ENCODE measurements at places on chromosomes 1 and 21. TPM values are rescaled to one million over a fixed set of nuclear protein-coding genes. Genes with fewer than 3 reads are reported as not detected.

DNA sequence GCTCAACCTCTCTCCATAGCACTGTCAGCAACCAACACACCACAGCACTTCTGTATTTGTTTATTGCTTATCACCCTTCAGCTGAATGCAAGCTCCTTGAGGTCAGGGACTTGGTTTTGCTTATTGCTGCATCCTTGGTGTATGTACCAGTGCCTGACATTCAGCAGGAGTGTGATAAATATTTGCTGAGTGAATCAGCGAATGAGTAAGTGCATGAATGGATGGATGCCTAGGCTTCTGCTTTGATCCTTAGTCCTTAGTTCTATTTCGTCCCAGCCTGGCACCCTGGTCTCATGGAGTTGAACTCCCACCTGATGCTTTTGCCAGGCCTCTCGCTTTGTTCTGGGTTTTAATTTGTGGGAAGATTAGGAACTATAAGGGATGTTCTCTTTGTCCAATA is 88.2 kb downstream of the ZSCAN20 start:
- H3K4me3 ChIP-seq, result no peak overlapping the region
- H3K4me1 ChIP-seq, result no peaks in the 10 kb centered on the region
- no peak overlapping the region for H3K27ac ChIP-seq
- no peaks in the 10 kb centered on the region for H3K36me3 ChIP-seq

- H3K27ac ChIP-seq, result no peak overlapping the region
- H3K4me3 ChIP-seq, result no peak overlapping the region
- no peaks in the 10 kb centered on the region for H3K27me3 ChIP-seq
Measured at GRCh38 chr1:109133815-109134214, 19.9 kb downstream of the ELAPOR1 start.

GRCh38 chr1:8568837-8569236 is 248.6 kb downstream of the RERE start:
- H3K4me3 ChIP-seq, result no peak overlapping the region
- no peaks in the 10 kb centered on the region for H3K36me3 ChIP-seq
- DNase-seq, result no peak
- no peaks in the 10 kb centered on the region for H3K27me3 ChIP-seq
- H3K4me1 ChIP-seq, result peaks cover 29% of the 10 kb centered on the region

DNA sequence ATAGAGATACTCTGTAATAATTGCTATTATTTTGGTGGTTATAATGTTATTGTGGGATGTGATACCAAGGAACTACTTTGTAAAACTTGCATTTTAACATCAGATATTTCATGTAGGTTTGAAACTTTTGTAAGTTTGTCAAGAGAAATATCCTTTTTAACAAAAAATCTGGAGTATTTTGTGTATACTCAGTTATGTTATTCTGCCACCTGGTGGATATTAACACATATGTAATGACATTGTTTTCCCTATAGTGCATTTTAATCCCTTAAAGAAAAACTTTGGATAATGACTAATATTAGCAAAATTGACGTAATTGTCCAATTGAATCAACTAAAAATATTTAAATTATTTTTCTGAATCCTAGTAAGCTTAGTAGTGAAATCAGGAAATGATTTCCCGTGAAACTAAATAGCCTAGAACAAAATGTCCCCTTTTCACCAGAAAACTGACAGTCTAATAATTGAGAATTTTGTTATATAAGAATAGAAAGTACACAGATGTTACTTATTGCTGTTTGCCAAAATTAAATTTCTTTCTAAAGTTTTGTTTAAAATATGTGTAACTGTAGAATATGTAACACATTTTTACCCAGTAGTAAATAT is 39.6 kb downstream of the KCTD3 start:
- peaks cover 10% of the 10 kb centered on the region for H3K4me1 ChIP-seq
- no peak for DNase-seq
- H3K4me3 ChIP-seq, result no peak overlapping the region
- H3K27ac ChIP-seq, result no peak overlapping the region
- no peaks in the 10 kb centered on the region for H3K27me3 ChIP-seq
- H3K36me3 ChIP-seq, result peaks cover 6% of the 10 kb centered on the region

DNA sequence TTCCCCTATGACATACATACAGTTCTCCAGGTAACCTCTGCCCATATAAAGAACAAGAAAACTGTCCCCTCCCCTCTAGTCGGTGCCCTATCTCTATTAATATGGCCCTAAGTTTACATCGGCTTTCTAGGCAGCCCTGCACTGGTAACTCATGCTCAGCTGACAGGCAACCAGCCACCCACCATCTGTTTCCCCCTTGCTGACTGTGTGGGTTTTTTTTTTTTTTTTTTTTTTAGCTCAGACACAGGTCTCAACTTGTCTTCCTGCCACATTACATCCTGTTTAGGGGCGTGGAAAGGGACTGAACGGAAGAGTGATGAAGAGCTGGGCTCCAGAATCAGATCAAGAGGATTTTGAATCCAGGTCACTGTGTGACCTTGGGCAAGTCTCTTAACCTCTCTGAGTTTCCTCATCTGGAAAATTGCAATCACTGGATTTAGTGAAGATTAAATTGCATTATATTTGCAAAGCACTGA is 14.0 kb downstream of the LAPTM5 start:
- no peak for DNase-seq
- no peak overlapping the region for H3K27ac ChIP-seq
- H3K4me1 ChIP-seq, result no peaks in the 10 kb centered on the region
- no peaks in the 10 kb centered on the region for H3K36me3 ChIP-seq

The ATF3 gene
- 17.8 TPM for polyA plus RNA-seq

The DNAH14 gene
- 1.0 TPM for polyA plus RNA-seq

The SLC45A1 gene
- polyA plus RNA-seq, result 1.3 TPM
